ENCODE measurements at places on chromosomes 13 and 19.
A peak's percentile ranks its signal among the peaks of the same experiment; 100 is the strongest.

DNA sequence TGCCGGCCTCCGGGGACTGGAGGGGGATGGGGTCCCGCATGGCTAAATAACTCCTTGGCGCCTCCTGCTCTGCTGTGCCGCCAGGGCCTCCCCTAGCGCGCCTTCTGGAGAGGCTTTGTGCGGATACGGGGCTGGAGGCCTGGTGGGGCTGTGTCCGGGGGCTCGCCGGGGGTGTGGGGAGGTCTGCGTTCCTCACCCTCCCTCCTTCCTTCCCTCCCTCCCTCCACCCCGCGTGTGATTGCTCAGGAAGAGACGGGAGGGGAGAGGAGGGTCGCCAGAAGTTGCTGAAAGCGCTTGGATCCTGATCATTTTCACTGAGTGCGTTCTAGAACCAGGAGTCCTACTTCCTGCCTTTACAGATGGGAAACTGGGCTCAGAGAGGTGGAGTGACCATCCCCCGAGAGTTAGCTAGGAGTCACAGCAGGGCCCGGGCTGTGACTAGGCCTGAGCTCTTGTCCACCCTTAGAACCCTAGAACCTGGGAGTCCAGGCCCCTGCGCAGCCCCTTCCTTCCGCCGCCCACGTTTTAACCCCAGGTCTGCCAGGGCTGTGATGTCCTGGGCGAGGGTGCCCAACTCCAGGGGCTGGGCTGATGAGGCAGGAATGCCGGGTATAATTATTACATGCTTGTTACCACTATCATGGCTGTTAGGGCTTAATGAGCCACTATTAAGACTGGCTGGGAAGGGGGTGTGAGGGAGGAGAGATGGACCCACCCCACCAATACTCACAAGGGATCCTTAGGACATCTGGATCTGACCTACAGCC lies 782 bp upstream of the JUND start:
- DNase-seq, result no peak

- DNase-seq, result no peak
These were observed 5.4 kb upstream of the SOX1 start for GRCh38 chr13:112061367-112062061.

DNA sequence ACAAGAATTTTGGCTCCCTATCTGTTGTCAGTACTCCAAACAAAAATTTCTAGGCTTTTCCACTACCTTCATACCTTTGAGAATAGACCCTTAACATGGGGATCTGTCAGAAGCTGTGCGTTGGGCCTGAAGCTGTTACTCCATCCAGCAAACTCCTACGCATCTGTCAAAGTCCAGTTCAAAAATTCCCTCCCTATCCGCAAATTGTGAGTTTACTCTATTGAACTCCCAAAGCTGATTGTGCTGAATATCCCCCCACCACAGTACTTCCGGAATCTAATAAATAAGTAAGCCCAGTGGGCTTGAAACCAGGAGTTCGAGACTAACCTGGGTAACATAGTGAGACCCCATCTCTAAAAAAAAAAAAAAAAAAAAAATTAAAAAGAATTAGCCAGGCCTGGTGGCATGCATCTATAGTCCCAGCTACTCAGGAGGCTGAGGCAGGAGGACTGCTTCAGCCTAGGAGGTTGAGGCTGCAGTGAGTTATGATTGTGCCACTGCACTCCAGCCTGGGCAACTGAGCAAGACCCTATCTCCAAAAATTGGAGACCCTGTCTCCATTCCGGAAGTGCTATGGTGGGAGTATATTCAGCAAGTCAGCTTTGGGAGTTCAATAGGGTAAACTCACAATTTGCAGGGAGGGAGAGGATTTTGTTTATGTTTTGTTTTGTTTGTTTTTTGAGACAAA lies 930 bp upstream of the FBN3 start:
- DNase-seq, result no peak

DNA sequence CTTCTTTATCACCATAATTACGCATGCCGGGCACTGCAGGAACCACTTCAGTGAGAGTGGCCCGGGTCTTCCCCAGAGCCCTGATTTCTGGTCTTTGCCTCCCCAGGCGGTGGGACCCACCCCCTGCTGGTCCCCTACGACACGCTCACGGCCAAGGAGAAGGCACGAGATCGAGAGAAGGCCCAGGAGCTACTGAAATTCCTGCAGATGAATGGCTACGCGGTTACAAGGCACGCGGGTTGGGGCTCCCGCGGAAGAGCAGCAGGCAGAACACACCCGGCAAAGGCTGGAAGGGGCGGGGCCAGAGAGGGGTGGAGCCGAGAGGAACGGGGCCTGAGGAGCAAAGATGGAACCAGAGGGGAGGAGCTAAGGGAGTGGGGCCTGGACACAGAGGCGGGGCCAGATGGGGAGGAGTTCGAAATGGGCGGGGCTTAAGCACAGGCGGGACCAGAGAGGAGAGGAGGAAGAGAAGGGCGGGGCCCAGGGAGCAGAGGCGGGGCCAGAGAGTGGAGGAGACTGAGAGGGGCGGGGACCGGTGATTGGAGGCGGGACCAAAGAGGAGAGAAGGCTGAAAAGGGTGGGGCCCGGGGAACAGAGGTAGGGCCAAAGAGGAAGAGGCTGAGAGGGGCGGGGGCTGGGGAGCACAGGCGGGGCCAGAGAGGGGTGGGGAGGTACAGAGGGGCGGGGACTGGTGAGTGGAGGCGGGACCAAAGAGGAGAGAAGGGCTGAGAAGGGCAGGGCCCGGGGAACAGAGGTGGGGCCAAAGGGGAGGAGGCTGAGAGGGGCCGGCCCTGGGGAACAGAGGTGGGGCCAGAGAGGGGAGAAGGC lies 73.4 kb downstream of the RYR1 start:
- DNase-seq, result peak; percentile 75

GRCh38 chr19:41978470-41978869 lies 15.6 kb downstream of the ATP1A3 start:
- DNase-seq, result no peak

DNA sequence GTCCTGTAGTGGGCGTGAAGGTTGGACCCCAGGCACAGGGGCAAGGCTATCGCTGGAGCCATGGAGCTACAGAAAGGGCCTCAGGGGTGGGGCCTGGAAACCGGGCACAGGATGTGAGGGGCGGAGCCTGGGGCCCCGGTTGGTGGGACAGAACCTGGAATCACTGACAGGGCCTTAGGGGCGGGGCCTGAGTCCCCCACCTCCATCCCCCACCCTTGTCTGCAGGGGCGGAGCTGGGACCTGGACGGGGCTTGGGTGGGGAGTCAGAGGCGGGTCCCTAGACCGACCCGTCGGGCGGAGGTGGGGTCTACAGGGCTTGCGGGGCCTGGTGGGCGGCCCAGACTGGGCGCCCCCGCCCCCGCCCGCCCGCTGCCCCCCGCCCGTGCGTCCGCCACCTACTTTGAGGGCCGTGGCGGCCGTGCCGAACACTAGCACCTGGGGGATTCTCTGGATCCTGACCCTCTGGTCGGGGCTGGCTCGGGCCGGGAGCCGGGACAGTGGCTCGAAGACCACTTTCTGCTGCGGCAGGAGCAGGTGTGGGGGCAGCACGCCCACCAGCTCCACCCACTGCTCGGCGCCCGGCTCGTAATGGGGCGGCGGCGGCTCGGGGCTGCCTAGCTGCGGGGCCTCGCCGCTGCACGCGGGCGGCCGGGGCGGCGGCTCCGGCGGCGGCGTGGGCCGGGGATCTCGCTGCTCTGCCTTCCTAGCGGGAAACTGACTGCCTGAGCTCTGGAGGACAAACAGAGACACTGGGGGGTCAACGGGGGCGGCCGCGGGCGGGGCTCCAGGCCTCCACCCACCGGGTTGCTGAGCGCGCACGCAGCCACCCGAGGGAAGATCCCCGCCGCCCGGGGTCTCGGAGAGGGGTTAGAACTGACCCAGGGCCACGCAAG lies 26.3 kb downstream of the DCAF15 start:
- DNase-seq, result peak; percentile 42

- DNase-seq, result peak; percentile 27
These were observed 110.8 kb downstream of the TNFRSF19 start for GRCh38 chr13:23680845-23681669.

DNA sequence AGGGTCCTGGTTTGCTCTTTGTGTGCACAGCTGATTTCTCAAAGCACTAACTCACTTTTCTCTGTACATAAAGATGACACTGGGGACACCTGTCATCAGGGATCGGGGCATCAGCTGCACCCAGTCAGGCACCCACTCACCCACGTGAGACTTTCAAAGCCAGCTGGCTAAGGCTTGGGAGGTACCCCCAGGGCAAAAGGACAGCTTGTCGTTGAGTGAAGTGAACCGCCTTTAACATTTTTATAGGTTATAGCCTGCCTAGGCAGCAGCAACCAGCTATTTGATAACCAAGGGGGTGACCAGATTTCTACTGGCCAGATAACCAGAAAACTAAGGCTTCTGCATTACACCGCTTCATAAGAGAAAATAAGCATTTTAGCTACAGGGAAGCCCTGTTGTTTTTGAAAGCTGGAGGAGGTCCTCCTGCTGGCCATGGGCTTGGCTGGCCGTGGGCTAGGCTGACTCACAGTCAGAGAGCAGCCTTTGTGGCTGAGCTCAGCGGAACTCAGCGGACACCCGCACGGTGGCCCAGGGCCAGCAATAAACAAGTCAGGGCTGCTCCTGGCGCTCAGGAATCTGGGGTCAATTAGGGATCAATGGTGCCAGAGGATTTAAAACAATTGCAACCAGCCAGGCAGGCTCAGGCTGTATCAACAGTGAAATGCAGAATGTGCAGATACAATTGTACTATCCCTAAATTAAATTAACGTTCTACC lies 57.1 kb downstream of the ALOX5AP start:
- peak; percentile 96 for DNase-seq

DNA sequence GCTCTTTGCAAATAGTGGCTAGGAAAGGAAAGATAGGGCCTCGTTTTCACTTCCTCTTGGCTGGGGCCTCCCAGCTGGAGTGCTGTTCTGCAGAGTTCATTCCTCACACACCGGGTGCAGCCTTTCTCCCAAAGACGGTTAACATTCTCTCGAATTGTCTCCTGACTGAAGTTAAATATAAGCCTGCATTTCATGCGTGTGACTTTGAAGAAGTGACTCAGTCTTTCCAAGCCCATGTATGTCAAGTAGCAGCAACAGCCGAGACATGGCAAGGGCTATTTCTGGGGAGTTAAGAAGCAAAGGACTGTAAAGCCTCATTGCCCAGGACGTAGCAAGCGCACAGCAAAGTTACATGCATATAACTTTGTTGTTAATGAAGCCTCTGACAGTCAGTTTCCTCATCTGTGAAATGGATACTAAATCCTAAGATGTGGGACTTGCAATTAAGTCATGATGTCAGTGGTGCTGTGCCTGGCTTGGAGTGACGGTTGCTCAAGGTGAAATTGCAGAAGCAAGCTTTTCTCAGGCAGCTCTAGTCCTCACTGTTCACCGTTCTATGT lies 502.4 kb downstream of the MYO16 start:
- no peak for DNase-seq
